H9 (cell line): ENCODE measurements at places on chromosomes 6 and 20.

GRCh38 chr6:75430631-75431325 is 62.8 kb downstream of the FILIP1 start:
- DNase-seq: no peak

- DNase-seq: no peak
Observed at GRCh38 chr6:106199998-106200397, 113.9 kb downstream of the PRDM1 start.

- DNase-seq: no peak
Observed at GRCh38 chr6:163646133-163646532, 231.6 kb downstream of the QKI start.

- DNase-seq: no peak
Observed at GRCh38 chr6:44057238-44057930, 69.9 kb downstream of the MRPL14 start.

DNA sequence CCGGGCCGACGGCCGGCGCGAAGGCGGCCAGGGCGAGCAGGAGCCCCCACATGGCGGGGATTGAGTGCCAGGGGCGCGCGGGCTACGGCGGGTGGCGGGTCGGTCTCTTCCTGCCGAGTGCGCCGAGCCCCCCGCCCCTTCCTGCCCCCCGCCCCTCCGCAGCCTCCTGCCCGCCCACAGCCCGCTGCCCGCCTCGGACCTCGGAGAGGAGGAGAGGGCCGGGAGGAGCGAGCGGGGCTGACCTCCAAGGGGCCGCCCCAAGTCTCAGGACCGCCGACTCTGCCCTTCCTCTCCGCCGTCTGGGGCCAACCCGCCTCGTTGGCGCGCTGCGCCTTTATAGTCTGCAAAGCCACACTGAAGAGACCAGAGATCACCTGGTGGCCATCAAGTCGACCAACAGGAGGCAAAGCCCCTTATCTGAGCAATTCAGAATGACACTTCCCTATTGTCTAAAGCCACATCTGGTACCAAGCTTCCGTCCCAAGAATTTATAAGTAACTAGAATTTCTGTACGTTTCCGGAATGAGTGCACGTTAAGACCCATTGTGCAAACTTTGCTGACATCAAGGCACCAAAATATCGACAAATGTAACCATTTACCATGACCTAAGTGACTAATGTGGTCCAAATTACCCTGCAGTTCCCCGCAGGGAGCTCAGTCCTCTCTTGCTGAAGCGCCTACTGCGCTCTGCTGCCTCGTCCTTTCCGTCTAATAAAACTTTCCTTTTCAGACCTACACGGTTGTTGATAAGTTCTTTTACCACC is at the start of gene CPXM1:
CPXM1 (minus strand) TSS at position 107 of the 765 bp plus-strand sequence; CDS start at position 52, 55 bp downstream.
- DNase-seq: peak; percentile 85

DNA sequence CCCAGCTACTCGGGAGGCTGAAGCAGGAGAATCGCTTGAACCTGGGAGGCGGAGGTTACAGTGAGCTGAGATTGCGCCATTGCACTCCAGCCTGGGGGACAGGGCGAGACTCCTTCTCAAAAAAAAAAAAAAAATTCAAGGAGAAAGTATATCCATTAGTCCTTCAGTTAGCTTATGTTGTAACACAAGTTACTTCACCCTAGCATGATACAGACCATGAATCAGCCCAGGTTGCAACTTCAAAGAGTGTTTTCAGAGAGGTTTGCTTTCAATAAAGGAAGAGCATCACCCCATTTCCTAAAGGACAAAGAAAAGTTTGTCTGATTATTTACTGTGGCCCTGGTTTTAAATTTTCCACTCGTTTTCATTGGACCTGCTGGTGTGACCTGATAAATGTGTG is 73.0 kb downstream of the SERAC1 start:
- DNase-seq: no peak

- no peak for DNase-seq
Observed at GRCh38 chr6:89596056-89596455, 42.5 kb downstream of the LYRM2 start.

DNA sequence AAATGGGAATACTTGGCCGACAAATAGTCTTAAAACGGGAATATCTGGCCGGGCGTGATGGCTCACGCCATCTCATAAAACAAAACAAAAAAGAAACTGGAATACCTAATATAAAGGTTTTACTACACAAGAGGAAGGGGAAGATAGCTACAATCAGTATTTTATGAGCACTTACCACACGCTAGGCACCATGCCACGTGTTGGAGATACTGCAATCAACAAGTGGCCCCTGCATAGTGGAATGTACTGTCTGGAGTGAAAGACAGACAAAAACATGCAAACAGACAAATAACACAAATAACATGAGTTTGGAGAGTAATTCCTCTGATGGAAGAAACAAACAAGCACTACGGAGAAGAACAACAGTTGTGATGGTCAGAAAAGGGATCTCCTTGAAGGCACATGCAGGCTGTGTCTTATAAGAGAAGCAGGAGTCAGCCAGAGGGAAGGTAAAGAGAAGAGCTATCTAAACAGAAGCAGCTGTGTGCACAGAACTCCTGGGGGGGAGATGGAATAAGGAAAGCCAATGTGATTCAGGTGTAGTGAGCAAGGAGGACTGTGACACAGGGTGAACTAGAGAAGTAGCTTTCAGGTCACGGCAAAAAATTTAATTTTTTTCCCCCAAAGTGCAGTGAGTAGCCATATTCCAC is 39.1 kb upstream of the AKIRIN2 start:
- DNase-seq: no peak

- DNase-seq: no peak
Observed at GRCh38 chr6:142867355-142867801, 77.6 kb downstream of the HIVEP2 start.

GRCh38 chr6:712805-713204 is 19.9 kb upstream of the EXOC2 start:
- no peak for DNase-seq

DNA sequence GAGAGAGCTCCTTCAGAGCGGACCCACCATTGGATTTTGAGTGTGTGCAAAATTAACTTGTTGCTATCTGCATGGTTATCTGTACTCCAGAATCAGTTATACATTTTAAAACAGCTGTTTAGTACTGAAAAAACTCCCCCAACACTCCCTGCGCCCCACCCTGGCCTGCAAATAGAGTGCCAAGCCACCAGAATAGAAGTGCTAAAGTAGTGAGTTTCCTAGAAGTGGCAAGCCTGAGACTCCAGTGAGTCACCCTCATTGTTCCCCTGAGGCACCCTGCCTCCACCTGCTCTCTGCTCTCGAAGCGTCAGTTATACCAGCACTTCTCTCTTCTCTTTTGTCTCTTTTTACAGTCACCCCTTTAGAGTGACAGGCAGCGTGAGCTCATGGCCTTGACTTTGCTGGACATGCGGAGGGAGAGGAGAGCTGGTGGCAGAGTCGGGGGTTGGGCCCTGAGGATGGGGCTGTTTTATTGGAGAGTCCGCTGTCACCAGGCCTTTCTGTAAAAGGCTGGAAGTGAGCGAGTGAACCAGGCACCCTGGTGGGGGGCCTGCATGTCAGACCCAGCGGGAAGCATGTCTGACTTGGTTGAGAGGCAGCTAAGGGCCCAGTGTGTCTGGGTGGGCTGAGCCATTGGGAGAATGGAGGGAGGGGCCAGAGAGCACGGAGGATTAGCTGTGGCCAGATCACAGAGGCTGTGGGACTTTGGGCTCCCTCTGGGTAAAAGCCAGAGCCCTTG is 10.4 kb downstream of the IGF2R start:
- no peak for DNase-seq

DNA sequence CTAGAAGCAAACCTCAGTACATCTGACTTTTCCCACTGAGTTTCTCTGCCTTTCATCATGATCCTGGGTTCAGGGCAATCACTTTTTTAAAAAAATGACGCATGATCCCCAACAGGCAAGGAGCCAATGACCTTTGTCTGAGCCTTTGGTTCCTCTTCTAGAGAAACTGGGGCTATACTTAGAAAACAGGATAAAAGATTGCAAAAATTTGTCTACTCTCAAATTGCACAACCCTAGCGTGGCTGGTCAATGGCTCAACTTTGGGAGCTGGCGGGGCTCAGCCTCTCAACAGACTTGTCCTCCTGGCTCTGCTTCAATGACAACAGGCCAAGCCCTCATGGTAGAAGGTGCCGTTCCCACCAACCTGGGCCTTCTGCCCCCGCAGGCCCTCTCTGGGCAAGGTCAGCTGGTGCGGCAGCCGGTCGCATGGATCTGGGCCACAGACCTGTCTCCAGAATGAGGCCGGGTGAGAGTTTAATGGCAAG is 48.7 kb downstream of the PDYN start:
- DNase-seq: no peak

DNA sequence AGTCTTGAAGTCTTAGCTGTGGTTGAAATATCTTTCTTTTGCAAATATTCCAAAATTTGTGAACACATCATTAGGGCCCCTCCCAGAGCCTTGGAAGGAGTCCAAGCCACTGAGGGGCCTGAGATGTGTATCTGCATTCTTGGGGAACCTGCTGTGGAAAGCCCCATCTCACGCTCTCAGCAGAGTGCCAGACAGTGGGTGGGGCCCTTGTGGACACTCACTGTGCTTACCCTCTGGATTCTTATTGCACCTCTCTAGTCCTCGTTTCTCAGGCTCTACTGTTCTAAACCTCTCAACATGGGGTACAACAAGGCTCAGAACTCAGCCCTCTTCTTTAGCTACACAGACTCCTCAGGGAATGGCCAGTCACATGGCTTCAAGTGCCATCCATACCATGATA is 416.2 kb upstream of the CDH4 start:
- no peak for DNase-seq

DNA sequence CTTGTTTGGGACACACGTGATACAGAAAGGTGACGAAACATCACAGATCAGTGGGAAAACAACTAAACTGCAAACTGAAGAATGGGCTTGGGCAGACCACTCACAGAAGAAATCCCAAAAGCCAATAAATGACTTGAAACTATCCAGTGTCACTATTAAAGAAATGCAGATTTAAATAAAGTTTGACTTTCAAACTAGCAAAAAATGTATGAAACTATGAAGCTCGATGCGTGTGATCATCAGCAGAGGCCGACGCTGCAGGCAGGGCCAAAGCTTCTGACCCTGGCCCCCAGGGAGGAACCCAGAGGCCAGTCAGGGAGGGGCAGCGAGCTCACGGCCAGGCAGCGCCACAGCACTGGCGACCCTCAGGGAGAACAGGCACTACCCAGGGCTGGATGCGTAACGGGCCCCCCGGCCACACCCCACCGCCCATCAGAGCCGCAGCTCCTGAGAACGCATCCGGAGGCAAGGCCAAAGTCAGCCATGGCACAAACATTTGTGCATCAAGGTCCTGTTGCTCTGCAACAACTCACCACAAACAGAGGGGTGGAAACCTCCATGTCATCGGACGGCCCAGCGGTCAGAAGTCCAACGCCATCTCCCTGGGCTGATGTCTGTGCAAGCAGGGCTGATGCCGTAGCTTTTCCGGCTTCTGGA is 94.1 kb downstream of the YTHDF1 start:
- peak; percentile 17 for DNase-seq

DNA sequence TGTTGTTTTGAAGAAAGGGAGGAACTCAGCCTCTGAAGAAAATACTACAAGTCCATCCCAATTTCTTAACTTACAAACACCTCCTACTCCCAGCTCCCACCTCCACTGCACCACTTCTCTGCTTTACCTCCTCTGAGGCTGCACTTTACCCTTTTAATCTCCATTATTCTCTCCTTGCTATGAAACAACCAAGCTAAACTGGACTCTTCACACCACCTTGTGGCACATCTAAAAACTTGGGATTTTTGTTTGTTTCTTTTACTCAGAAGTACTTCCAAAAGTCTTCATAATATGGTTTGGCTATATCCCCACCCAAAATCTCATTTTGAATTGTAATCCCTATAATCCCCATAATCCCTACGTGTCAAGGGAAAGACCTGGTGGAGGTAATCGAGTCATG is 142.2 kb downstream of the MOXD1 start:
- DNase-seq: no peak

- DNase-seq: no peak
Observed at GRCh38 chr20:2625062-2625461, 27.4 kb upstream of the NOP56 start.

DNA sequence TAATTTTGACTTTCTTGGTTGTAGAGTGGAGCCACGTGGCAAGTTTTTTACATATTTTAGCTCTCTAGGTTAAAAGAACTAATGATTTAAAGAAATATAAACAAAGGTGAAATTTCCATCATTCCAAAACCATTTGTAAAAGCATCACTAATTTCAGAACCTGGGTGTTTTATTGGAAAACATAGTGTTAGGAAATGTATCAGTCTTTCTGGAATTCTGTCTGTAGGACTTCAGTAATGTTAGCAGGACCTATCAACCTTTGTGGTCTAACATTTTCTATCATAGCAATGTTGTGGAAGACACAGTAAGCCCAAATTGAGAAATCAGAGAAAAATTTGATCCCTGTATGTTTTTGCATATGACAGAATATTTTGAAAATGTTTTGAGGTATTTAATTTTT is 28.3 kb downstream of the L3MBTL3 start:
- DNase-seq: no peak

GRCh38 chr6:12024216-12024615 is 12.1 kb downstream of the HIVEP1 start:
- DNase-seq: no peak

GRCh38 chr6:156283091-156283490 is 494.1 kb upstream of the ARID1B start:
- no peak for DNase-seq

DNA sequence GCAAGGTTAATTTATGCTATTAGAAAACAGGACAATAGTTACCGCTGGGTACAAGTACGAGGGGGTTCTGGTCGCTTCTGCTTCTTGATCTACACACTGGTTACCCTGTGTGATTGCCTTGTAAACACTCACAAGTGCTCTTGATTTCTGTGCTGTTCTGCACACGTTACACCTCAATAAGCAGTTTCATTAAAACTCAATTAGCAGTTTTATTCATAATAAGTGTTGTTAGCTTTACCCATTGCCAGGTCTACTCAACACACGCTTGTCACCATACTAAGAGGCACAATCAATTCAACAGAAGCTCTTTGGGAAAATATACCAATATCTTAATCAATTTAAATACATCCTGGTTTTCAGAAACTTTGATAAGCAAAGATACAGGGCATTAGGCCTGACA is 20.4 kb downstream of the BMP7 start:
- DNase-seq: no peak

GRCh38 chr6:44512868-44513741 is 125.6 kb downstream of the CDC5L start:
- peak; percentile 24 for DNase-seq
